Mesenchymal stem cell (in vitro differentiated cells and primary cell): ENCODE measurements at places on chromosomes 11 and 22.

- no peaks in the 10 kb centered on the region for H3K36me3 ChIP-seq
- H3K27me3 ChIP-seq, result peaks cover 72% of the 10 kb centered on the region
- H3K4me1 ChIP-seq, result no peaks in the 10 kb centered on the region
- H3K4me3 ChIP-seq, result no peak overlapping the region
- DNase-seq, result no peak
These were observed 100.3 kb upstream of the SLC22A12 start for GRCh38 chr11:64490562-64491216.

- H3K4me1 ChIP-seq, result peaks cover 17% of the 10 kb centered on the region
- no peak for DNase-seq
- no peak overlapping the region for H3K27ac ChIP-seq
- no peaks in the 10 kb centered on the region for H3K36me3 ChIP-seq
These were observed 9.0 kb upstream of the CHRM1 start for GRCh38 chr11:62930157-62930556.

GRCh38 chr11:20688761-20689160 lies 19.4 kb downstream of the NELL1 start:
- no peak overlapping the region for H3K4me3 ChIP-seq
- H3K27ac ChIP-seq, result no peak overlapping the region
- no peaks in the 10 kb centered on the region for H3K4me1 ChIP-seq
- no peak for DNase-seq

- DNase-seq, result no peak
- H3K36me3 ChIP-seq, result peaks cover 55% of the 10 kb centered on the region
- H3K4me3 ChIP-seq, result no peak overlapping the region
- no peaks in the 10 kb centered on the region for H3K27me3 ChIP-seq
- H3K27ac ChIP-seq, result peak overlapping the region; percentile 70
These were observed 13.9 kb downstream of the ACP2 start for GRCh38 chr11:47234669-47235100.

GRCh38 chr11:126408901-126409619 lies 53.6 kb downstream of the ST3GAL4 start:
- H3K4me1 ChIP-seq, result peaks cover 6% of the 10 kb centered on the region
- DNase-seq, result no peak
- no peaks in the 10 kb centered on the region for H3K27me3 ChIP-seq
- no peak overlapping the region for H3K27ac ChIP-seq
- no peak overlapping the region for H3K4me3 ChIP-seq

- H3K27me3 ChIP-seq, result no peaks in the 10 kb centered on the region
- DNase-seq, result peak; percentile 43
- H3K4me1 ChIP-seq, result no peaks in the 10 kb centered on the region
- H3K27ac ChIP-seq, result no peak overlapping the region
- H3K36me3 ChIP-seq, result no peaks in the 10 kb centered on the region
- no peak overlapping the region for H3K4me3 ChIP-seq
These were observed 362.7 kb upstream of the DDI1 start for GRCh38 chr11:103673773-103674172.

- peaks cover 9% of the 10 kb centered on the region for H3K36me3 ChIP-seq
- DNase-seq, result no peak
- no peaks in the 10 kb centered on the region for H3K27me3 ChIP-seq
- H3K4me1 ChIP-seq, result peaks cover 12% of the 10 kb centered on the region
- H3K27ac ChIP-seq, result no peak overlapping the region
- H3K4me3 ChIP-seq, result no peak overlapping the region
These were observed 8.0 kb downstream of the FADS3 start for GRCh38 chr11:61883327-61883726.

DNA sequence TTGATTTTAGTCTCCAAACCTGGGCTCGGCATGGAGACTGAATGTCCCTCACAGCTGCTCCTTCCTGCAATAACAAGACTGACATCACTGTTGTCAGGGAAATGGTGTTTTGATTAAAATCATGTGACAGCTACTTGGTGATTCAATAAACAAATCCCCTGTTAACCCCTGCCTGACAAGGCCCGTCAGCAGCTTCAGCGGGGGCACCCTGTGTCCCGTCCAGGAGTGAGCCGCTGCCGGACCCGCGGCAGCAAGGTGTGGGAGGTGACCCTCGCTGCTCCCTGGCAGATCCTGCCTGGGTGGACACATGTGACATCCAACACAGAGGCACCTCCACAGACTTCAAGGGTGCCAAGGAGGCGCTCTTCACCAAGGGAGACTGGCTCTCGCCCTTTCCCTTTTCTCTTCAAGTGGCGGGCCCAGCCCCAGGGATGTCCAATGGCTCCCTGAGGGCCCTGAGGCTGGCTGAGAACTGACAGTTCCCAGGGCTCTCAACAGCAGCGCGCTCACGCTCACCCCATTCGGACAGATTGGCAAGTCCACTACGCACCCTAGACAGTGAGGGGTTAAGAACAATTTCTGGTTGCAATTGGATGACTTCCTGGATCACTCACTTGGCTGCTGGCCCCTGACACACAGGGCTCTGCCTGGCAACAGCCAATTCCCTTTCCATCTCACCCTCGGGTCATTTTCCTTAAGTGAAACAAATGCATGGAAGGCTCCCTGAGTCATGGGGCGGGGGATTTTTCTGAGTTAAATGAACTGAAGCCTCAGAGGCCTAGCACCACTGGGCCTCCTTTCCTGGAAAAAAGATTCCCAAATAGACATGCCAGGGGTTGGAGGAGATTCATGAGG lies 30.7 kb downstream of the PPP2R1B start:
- peaks cover 55% of the 10 kb centered on the region for H3K4me1 ChIP-seq
- DNase-seq, result peak; percentile 99
- H3K4me3 ChIP-seq, result no peak overlapping the region
- H3K27me3 ChIP-seq, result no peaks in the 10 kb centered on the region
- H3K36me3 ChIP-seq, result peaks cover 22% of the 10 kb centered on the region

DNA sequence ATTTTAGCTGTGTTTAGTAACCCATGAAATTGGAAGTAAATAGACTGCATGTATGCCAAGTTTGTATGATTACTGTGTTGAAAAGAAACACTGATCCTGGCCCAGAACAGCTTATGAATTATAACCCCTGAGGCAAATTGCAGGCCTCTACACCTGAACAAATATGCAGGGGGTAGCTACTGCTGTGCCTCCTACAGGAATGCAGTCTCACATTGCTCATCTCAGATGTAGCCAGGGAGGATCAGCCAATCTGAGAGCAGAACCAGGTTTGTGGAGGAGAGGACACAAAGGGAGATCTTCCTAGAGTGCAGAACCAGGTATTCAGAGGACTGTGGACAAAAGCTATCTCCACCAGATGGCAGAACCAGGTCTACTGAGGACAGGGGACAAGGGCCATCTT lies 442.2 kb upstream of the DDI1 start:
- H3K4me1 ChIP-seq, result no peaks in the 10 kb centered on the region
- H3K36me3 ChIP-seq, result no peaks in the 10 kb centered on the region
- H3K4me3 ChIP-seq, result no peak overlapping the region
- no peak for DNase-seq

GRCh38 chr11:64102005-64102738 lies 63.7 kb downstream of the MACROD1 start:
- H3K4me3 ChIP-seq, result no peak overlapping the region
- no peak overlapping the region for H3K27ac ChIP-seq
- no peaks in the 10 kb centered on the region for H3K36me3 ChIP-seq
- peaks cover 9% of the 10 kb centered on the region for H3K27me3 ChIP-seq
- no peak for DNase-seq

DNA sequence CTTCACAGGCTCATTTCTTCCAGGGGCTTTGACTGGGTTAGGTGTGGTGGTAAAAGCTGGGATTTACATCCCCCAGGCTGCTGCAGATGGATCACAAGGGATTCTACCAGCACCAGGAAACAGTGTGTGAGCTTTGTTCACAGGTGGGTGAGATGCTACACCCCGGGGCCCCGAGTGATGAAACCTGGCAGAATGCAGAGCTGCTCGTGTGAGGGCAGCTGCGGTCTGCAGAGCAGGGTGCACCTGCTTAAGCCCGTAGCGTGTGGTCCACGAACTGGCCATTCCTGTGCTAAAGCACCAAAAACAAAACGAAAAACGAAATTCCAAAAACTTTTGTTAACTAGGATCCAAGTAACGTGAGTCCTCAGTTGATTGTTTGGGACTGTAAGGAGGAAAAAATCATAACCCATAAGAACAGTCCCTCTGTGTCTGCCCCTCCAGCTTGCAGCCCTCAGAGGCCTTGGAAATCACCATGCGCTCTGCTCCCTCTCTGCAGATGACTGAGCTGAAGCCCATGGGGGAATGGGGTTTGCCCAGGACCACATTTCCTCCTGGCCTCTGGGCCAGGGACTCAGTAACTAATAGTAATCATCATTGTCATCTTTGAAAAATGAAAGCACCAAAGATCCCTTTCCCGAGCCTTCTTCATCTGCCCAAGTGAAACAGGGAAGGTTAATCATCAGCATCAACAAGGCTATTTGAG lies 24.6 kb downstream of the ELF5 start:
- H3K4me3 ChIP-seq, result no peak overlapping the region
- no peak overlapping the region for H3K27ac ChIP-seq
- DNase-seq, result no peak
- H3K27me3 ChIP-seq, result peaks cover 22% of the 10 kb centered on the region
- H3K36me3 ChIP-seq, result no peaks in the 10 kb centered on the region
- H3K4me1 ChIP-seq, result no peaks in the 10 kb centered on the region

DNA sequence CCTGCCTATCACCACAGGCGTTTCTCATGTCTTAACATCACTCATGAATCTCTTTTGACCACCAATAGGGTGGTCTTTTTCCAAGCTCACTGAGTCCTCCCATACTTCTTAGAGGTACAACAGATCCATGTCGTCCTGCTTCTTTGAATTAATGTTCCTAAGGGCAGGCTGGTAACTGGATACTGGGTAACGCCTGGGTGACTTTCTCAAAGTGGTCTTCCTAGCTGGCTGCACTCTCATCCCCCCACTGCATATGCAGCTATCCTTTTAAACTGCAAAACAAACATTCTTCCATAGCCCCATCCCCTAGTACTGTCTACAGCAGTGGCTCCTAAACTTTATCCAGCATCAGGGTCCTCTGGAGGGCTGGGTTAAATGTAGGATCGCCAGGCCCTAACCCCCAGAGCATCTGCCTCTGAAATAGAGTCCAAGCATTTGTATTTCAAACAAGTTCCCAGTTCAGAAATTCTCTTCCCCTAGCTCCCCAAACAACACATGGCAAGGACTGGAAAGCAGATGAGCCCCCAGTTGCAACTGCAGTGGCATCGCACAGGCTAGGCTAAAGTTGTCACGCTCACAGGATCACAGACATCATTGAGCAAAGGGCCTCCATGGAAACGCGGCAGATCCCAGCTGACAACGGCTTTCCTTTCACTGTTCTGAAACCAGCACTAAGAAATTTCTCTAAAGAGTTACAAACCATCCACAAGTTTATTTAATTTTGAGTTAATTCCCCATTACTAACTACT lies 204.9 kb downstream of the LARGE1 start:
- H3K4me1 ChIP-seq, result no peaks in the 10 kb centered on the region
- H3K4me3 ChIP-seq, result no peak overlapping the region
- peaks cover 8% of the 10 kb centered on the region for H3K36me3 ChIP-seq
- no peaks in the 10 kb centered on the region for H3K27me3 ChIP-seq
- DNase-seq, result no peak
- no peak overlapping the region for H3K27ac ChIP-seq

DNA sequence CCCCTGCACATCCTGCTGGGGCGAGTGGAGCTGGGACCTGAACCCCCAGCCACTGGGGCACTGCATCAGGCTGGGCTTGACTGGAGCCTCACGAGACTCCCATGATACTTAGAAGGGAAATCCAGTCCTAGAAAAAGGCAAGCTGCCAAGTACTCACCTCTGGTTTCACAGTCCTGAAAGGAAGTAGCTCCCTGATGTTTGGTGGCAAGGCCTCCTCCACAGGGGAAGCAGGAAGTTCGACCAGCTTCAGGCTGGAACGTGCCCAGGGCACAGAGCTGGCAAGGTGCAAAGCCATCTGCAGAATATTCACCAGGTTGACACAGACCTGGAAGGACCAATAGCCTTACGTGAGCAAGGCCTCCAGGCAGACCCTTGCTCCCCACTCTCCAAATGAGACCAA lies 26.8 kb upstream of the NRIP3 start:
- H3K4me1 ChIP-seq, result no peaks in the 10 kb centered on the region
- no peaks in the 10 kb centered on the region for H3K27me3 ChIP-seq
- H3K4me3 ChIP-seq, result no peak overlapping the region
- no peak for DNase-seq
- H3K36me3 ChIP-seq, result no peaks in the 10 kb centered on the region

DNA sequence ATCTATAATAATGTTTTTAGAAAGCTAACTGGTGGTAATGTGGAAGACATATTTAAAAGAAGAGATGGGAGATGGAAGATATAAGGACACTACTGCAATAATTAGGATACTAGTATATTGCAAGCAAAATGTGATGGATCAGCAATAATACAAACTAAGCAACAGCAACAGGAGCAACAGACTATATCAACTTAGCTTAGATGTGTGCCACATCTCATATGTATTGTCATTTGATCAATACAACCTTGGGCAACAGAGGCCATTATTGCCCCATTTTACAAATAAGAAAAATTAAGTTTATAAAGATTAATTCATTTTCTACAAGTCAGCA lies 4.2 kb downstream of the FCHSD2 start:
- no peaks in the 10 kb centered on the region for H3K27me3 ChIP-seq
- DNase-seq, result no peak
- no peak overlapping the region for H3K4me3 ChIP-seq
- peaks cover 19% of the 10 kb centered on the region for H3K36me3 ChIP-seq

DNA sequence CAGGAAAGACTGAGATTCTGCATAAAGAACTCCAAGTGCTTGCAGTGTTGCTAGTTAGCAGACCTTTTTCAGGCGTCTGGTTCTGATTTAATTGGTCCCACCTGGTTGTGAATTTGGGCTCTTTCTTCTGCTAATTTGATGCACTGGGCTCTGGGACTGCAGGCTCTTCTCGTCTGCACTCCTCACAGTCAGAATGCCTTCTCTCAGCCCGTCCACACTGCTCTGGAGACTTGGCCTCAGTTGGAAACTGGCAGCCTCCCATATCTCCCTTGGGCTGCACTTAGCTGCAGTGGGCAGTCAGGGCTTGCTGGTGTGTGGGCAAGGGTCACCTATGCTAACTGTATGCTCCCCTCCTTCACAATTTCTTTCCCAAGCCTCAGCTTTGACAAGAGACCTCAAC lies 1.5 kb downstream of the TRIM6 start:
- no peaks in the 10 kb centered on the region for H3K36me3 ChIP-seq
- no peak overlapping the region for H3K27ac ChIP-seq
- no peak for DNase-seq
- H3K27me3 ChIP-seq, result no peaks in the 10 kb centered on the region
- H3K4me3 ChIP-seq, result peak overlapping the region; percentile 92

- H3K36me3 ChIP-seq, result no peaks in the 10 kb centered on the region
- no peaks in the 10 kb centered on the region for H3K4me1 ChIP-seq
- H3K27ac ChIP-seq, result no peak overlapping the region
- no peak for DNase-seq
These were observed 9.0 kb downstream of the OR6M1 start for GRCh38 chr11:123797114-123797513.

- no peak overlapping the region for H3K27ac ChIP-seq
- DNase-seq, result no peak
- H3K36me3 ChIP-seq, result no peaks in the 10 kb centered on the region
These were observed 44.0 kb downstream of the MYO7A start for GRCh38 chr11:77171885-77172665.
